NCI-H1436 treated with DMSO at 0.1 percent for 48 hours (cell line): ENCODE measurements at places on chromosomes 4 and X.

- no peak for DNase-seq
Observed at GRCh38 chr4:99894998-99895397, 771 bp upstream of the LAMTOR3 start.

DNA sequence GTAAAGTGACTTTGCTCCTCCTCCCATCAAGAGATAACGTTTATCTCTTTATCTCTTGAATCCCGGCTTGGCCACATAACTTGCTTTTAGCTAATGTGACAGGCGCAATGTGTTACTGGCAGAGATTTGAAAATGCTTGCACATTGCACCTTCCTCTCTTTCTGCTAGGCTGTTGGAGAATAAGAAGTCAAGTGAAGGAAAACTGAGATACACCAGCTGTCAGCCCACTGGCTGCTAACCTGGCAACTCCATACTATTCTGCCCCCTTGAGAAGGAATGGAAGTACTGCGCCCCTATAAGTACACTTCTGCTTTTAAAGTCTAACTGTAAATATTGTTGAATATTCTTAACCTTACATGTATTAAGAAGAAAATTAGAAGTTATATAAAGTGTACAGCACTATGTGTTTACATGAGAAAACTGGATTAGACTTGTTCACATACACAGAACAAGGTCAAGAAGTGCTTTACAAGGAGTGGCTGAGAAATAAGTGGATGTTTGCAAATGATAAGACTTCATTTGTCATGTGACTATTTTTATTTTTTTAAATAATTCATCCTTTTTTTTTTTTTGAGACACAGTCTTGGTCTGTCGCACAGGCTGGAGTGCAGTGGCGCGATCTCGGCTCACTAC is 424.5 kb upstream of the CTSO start:
- no peak for DNase-seq

DNA sequence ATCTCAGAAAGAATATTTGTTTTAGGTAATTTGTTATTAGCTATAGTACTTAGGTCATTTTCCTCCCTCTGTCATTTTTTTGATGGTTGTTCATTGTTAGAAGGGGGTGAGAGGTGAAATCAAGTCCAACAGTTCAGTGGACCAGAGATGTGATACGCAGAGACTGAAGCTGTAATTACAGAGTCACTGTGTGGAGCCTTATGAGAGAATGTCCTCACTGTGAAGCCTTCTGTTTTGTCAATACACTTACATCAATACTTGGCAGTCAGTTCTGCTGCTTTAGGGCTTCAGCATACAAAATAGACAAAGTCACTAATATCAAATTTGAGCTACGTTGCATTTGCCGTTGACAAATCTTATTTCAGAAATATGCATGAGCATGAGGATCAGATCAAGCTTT is 692.5 kb downstream of the C4orf33 start:
- no peak for DNase-seq

GRCh38 chrX:71941776-71942175 is 31.1 kb downstream of the NHSL2 start:
- DNase-seq = no peak

DNA sequence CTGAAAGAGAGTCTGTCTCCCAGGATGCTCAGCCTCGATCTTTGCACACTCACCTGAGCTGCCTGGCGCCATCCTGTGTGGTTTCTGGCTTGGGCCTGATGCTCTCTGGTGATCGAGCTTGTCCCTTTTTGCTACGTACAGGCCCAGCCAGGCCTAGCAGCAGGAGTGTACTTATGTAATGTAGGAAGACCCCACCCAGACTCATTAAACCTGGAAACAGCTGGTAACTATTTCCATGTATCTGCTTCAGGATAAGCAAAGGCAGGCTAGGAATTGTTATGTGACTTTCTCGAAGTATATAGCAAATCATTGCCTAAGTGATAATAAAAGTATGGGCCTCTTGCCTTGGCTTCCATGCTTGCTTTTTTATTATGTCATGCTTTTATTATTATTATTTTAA is 18.6 kb upstream of the ARSJ start:
- no peak for DNase-seq

DNA sequence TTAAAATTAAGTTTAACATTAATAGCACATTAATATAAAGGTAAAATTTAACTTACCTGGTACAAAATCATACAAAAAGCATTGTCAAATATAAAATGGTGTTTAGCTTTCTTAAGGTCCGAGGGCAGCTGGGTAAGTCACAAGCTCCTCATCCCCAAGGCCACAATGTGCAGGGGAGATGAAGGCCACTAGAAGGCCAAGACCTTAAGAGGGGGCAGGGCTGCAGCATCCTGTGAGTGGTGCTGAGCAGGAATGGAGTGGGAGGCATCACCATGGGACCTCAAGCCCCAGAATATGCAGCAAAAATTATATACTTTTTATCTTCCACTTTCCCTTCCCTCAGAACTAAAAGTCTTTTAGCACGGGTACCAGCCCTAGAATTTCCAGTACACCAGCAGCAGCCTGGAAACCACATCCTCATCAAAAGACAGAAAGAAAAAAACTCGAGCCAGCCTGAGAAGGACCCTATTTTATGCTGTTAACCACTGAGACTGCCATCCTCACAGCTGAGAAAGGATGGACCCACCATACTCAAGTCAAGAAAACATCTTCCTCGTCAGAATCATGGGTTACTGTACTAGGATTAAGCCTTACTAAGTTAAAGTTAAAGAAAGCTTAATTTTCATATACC is 13.0 kb upstream of the RHOXF2 start:
- no peak for DNase-seq

DNA sequence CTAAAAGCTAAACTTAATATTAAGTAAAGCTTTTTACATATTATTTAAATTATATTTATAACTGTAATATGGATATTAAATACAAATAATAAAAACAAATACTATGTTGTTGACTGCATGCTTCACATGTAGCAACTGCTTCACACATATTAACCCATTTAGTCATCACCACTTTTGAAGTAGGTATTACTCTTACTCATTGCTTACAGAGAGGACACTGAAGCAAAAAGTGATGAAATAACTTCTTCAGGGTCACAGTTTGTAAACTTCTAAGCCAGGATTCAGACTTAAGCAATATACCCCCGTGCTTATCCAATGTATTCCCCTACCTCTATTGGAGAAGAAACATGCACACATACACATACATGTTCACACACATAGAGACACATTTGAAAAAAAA is 166.6 kb downstream of the DKK2 start:
- no peak for DNase-seq

DNA sequence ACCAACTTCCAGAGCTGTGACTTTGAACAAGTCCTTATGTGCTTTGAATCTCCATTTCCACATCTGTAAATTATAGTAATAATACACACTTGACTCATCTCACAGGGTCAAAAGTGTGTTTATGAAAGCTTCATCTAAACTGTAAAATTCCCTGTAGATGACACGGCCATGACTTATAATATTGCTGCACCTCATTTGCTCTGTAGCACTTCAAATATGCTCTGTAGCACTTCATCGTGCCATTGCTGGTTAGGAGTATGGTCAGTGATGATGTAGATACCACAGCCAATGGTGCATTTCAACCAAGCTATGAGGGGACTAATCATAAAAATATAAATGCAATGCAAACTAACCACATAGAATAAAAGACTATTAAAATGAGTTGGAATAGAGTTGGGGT is 318.6 kb downstream of the ANK2 start:
- DNase-seq = no peak

GRCh38 chrX:110171442-110171841 is 146.4 kb downstream of the AMMECR1 start:
- no peak for DNase-seq

DNA sequence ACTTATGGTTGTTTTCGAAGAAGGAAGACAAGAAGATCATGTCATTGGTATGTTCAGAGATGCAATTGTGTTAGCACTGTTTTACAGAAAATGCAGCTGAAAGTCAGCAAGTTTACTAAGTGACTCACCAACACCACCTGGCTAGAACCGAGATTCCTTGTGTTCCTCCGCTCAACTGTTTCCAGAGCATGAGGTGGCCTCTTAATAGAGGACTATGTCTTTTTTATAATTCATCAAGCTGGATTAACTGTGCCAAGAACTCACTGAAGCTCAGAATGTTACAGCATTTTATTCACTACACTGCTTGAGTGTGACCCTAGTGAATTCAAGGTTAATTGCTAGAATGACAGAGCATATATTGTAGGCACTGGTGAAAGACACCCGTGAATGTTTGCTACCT is 1573.5 kb upstream of the TENM3 start:
- DNase-seq = no peak

DNA sequence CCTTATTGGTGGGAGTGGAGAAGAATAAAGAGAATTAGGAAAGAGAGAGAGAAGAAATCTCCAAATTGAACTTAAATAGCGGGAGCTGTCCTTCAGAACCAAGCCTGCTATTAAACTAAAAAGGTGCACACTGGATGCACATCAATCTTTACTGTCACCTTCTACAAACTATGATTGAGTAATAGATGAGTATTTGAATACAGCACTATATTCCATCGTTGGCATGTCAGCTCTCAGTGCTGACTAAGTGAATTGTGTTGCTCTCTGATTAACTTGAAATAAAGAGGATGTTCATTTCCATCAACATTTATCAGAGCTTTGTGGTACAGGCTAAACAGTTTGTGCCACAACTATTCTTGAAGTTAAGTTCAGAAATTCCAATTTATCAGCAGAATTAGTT is 143.7 kb upstream of the PABPC4L start:
- no peak for DNase-seq

DNA sequence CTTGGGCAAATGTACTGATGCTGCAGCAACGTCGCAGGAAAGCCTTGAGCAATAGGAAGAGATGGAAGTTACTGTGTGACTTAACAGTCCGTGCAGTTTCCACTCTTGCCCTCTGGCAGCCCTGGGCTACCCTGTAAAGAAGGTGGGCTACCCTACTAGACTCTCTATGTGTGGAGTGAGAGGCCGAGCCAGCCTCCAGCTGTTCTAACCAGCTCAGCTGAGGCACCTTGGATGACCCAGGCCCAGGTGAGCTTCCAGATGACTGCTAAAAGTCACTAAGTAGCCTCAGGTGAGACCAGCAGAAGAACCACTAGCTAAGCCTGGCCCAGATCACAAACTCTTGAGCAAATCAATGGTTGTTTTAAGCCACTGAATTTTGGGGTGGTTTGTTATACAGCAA is 34.9 kb upstream of the PPP2R2C start:
- no peak for DNase-seq

GRCh38 chr4:22235698-22236097 is 280.2 kb downstream of the ADGRA3 start:
- no peak for DNase-seq

DNA sequence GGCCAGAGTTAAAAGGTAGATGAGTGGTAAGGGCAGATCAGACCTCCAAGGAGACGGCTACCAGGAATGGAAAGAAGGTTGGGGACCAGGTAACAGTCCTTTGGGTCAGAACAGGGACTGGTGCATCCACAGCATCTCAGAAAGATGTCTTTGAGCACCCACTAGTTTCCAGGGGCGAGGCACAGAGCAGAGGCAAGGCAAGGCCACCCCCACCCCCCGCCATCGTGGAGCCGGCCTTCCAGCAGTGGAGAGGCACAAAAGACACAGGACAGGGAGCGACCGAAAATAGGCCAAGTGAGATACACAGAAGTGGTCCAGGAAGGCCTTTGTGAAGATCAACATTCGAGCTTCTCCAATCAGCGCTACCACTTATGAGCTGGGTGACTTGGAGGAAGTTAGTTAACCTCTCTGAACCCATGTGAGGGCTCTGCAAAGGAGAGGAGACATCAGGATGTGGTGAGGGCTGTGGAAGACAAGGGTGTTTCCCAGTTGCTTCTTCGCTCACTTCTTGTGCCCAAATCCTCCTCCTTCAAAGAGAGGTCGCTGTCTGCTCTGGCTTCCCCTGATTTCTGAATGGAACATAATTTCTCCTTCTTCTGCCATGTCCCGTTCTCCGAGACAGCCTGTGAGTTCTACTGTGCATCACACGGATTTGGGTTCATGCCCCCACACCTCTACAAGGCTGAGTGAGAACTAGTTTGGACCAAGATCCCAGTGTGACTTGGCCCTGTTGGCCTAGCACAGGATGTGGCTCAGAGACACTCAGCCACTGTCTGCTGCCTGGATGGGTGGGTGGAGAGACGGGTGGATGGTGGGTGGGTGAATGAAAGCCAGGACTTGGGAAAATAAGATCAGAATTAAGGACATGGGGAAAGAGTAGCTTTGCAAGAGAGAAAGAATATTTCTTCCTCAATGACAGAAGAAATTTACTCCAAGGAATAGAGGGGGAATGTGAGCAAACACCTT is 16.7 kb upstream of the MSX1 start:
- no peak for DNase-seq

- DNase-seq = no peak
Observed at GRCh38 chrX:16491461-16491860, 158.5 kb upstream of the S100G start.

DNA sequence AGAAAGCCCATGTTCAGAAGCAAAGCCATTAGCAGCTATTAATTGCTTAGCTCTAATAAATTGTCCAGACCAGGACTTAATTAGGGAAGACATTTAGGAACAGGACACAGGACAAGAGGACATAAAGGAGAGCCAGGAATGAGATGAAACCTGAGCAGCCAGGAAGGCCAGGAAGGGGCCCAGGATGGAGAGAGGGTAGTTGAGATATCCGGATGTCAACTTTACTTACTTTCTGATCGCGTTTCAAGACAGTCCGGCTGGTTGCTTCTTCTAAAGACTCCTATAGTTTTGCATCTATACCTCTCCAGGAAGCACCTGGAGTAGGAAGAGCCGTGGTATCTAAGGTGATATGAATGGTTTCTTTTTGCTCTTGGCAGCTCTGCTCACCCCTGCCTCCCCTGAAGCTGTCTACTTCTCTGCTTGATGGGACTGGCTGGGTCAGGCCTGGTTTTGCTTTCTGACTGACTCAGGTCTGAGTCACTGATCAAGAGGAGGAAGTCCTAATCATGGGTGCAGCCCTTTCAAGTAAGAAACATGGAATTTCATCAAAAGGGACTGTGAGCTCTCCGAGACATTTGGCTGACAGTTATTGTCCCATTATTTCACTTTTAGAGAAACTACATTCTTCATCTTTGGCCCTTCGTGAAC is 733.3 kb downstream of the RPA4 start:
- DNase-seq = no peak

GRCh38 chr4:25207997-25208396 is 25.8 kb upstream of the PI4K2B start:
- no peak for DNase-seq

DNA sequence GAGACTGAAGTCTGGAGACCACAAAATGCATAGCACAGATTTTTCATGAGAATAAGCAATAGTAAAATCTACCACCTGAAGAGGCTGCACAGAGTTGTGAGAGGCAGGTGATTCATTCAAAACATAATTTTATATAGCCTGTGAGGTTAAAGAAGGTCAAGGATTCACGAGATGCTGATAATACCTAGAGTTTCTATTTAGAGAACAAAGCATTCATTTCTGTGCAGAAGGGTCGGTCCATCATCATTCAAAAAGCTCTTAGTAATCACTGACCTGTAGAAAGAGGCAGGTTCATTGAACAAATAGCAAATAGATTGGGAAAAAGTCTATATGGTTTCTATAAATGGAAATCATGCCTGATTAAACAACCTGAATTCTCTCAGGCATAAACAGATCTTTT is 26.6 kb downstream of the GABRB1 start:
- DNase-seq = no peak

GRCh38 chr4:181959121-181959520 is 284.1 kb upstream of the TENM3 start:
- DNase-seq = no peak

GRCh38 chr4:93501244-93501643 is 327.3 kb upstream of the ATOH1 start:
- DNase-seq = no peak
